ENCODE measurements at places on chromosomes 11 and 22. TPM values are rescaled to one million over a fixed set of nuclear protein-coding genes. Genes with fewer than 3 reads are reported as not detected.

The ANGPTL5 gene
- polyA plus RNA-seq = not detected

DNA sequence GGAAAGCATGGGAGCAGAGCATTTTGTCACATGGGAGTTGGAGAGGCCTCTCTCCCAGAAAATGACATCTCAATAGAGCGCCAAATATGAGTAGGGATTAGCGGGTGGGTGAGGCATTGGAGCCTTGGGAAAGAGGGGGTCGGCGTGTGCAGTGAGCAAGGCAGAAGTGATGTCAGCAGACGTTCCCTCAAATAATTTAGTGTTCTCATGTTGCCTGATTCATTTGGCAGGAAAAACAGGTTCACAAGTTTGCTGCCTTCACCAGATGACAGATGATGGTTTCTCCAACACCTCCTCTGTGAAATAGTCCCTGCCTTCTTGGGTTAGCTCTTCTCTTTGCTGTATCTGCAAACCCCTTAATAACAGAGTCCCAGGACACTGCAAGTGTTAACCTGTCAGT, 118.5 kb upstream of the ARHGAP20 start:
- no peak for DNase-seq

DNA sequence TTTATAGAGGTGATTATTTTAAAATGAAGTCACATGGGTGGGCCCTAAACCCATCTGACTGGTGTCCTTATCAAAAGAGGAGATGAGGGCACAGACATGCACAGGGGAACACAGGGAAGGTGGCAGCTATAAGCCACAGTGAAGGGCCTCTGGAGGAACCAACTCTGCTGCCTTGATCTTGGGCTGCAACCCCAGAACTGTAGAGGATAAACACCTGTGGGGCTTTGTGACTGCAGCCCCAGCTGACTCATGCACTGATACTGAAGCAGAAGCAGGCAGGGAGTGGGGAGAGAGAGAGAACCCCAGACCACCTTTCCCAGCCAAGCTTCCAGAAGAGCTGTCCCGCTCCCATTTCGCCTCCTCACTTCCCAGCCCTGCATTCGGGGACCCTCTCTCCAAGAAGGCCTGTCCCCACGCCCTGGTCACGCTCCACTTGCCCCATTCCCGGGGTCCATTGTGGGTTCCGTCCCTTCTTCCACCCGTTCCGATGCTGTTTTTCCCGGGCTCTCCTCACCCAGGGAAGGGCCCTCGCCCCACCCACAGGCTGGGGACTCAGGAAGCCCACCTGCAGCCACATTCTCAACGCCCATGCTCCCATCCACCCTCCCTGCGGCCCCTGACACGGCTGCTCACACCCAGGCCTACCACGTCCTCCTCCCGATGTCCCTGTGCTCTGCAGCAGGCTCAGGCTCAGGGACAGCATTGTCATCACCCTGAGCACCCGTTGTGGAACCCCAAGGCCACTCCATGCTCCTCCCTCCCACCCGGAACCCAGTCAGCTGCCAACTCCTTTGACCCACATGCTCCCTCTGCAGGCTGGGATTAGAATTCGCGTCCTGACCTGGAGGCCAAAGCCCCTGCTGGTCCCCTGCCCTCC, 90.8 kb upstream of the SHANK2 start:
- peak; percentile 31 for DNase-seq

GRCh38 chr11:78800756-78801155, 226.1 kb upstream of the NARS2 start:
- no peak for DNase-seq

- DNase-seq = no peak
These were observed 1.9 kb upstream of the SMDT1 start for GRCh38 chr22:42077486-42078125.

All from renal cortex interstitium (tissue), 15 donors.